Stimulated activated CD8-positive, alpha-beta memory T cell treated with anti-CD3 and anti-CD28 coated beads, Interleukin-15, amount 100 ng/mL, for 24 hours (primary cell): ENCODE measurements at places on chromosomes 12 and 14.

DNA sequence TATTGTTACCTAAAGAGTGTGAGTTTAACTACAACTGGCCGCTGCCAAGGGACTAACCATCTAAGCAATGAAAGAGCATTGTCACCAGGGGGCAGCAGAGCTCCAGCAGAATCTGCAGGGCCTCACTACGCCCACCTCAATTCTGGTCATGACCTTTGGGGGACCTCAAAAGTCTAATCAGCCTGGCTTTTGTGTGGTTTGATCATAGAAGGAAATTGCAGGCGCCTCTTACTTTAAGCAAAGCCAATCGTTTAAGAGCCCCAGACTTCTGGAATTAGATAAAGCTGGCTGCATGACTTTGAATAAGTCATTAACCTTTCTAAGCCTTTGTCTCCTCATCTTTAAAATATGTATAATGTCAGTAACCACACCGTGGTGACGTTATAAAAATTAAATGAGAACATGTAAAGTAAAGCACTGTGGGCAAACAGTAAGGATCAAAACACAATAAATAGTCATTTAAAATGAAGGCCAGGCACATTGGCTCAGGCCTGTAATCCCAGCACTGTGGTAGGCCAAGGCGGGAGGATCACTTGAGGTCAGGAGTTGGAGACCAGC lies 58.6 kb downstream of the TBX3 start:
- DNase-seq, result peak; percentile 0

DNA sequence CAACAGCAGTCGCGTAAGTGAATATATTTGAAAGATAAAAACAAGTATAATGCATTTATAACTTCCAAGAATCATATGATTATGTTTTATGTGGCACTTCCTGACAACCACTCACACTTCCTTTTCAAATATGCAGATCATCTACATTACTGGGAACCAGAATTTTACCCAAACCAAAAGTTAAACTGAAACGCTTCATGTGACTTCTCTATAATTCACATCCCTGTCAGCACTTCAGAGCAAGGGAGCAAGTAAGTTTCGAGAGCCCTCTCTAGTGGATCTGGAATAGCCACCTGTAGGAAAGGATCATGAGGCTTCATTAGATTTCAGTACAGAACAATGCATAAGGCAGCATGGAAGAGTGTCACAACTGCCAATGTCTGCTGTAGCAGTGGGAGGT lies 13.7 kb upstream of the ALX1 start:
- no peak for DNase-seq

DNA sequence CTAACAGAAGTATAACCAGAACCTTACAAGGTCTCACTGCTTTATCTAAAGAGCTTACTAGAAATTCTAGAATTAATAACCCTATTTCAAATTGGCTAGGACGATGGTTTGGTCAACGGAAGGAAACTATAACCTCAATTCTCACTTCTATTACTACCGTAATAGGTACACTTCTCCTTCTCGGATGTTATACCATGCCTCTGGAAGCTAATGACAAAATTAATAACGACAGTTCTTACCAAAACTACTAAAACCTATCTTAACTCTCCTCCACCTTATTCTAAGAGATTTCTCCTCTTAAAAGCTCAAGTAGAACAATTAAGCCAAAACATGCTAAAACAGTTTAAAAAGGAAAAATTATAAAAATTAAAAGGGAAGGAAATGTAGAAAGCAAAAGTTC lies 23.7 kb upstream of the UBC start:
- no peak for DNase-seq

GRCh38 chr14:50000380-50001150 lies 107.7 kb downstream of the ARF6 start:
- DNase-seq, result peak; percentile 49
